ENCODE measurements at places on chromosomes 6 and 20.

DNA sequence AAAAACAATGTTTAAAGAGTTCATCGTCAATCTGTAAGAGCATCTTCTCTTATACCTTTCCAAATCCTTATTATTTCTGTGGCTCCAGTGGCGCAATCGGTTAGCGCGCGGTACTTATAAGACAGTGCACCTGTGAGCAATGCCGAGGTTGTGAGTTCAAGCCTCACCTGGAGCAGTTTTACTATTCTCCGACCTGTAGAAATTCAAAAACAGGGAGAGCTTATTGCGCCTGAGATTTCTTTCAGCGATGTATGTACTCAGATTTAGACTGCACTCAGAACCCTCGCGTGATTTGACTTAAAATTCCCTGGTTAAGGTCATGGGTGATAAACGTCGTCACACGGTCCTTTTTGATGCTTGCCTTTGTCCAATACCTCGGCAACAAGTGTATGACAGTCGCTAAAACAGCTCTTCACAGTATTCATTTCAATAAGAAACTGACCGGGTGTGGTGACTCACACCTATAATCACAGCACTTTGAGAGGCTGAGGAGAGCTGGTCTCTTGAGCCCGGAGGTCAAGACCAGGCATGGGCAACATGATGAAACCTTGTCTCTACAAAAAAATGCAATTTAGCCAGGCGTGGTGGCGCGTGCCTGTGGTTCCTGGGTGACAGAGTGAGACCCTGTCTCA lies 11.9 kb downstream of the GPX5 start:
- DNase-seq: no peak

GRCh38 chr6:163974322-163974721 lies 559.8 kb downstream of the QKI start:
- no peak for DNase-seq

- DNase-seq: no peak
Observed at GRCh38 chr6:163209005-163209404, 205.5 kb upstream of the QKI start.

- DNase-seq: no peak
Observed at GRCh38 chr6:72595812-72596211, 26.1 kb upstream of the KCNQ5 start.

GRCh38 chr20:8443464-8444072 lies 311.5 kb downstream of the PLCB1 start:
- DNase-seq: no peak

DNA sequence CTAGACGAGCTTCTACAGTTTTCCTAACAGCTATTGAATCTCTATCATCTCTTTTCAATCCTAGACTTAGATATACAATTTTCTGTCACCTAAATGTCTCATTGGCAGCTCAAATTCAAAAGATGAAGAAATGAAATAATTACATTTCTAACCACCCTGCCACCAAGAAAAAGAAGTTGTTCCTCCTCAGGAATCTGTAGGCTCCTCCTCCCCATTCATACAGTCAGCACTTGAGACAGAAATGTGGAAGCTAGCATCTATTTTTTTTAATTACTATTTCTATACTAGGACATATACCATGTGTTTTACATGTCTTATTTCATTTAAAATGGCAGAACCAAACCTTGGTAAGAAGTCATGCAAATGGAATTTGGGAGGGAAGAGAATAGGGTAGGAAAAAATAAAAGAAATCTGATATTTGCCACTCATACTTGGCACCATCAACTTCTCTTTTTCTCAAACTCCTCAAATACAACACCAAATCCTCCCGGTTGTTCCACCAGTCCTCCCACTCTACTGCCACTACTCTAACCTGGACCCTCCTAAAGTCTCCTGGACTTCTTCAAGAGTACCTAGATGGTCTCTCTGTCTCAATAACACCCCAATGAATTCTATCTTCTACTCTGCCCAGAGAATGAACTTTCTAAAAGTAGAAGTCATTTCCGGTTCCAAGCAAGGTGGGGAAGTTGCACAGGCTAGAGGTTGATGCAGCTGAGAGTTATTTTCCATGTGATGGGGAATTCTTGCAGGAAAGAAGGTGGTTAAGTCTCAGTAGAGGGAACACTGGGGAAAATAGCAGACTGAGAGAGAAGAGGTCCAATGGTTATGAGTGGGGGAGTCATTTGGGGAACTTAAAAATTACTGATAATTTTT lies 54.1 kb downstream of the ATXN1 start:
- peak; percentile 32 for DNase-seq

DNA sequence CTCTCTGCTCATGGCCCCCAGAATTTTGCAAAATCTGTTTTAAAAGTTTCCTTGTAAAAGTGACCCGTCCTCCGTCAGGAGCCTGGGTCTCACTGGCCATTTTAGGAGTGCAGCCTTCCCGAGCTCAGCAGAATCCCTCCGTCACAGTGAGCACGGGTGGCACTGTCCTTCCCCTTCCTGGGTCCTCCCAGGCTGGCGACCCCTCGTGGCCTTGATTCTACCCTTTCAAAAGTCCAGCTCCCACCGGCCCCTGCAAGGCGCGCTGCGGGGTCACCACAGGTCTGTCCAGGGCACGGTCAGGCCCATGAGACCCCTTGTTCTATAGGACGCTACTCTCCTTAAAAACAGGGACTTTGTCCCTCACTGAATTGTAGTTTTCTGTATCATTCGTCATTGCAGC lies 112.7 kb downstream of the PSMB1 start:
- DNase-seq: no peak

DNA sequence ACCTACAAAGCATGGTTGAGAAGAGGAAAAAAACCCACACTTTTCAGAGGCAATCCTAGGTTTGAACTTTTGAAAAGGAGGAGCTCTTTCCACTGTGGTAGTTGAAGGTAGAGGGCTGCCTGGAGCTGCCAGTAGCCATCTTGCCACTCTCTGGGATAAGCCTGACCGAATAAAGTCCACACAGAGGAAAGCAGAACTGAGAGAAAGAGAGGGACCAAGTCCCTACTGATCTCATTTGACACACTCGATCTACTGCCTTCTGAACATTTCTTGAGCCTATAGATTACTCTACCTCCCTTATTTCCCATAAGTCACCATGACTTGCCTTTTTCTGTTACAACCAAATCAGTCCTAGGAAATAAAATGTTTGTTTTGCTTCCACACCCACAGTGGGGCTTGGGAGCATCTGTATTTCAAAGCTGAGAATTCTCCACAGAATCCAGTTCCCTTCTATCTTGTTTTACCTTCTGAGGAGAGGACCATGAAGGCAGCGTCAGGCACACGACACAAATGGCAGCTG lies 147.0 kb upstream of the PTPRK start:
- DNase-seq: no peak

- DNase-seq: peak; percentile 43
Observed at GRCh38 chr6:125753218-125753936, 3.9 kb downstream of the HEY2 start.

- peak; percentile 57 for DNase-seq
Observed at GRCh38 chr6:157667211-157668008, 155.6 kb upstream of the SNX9 start.

DNA sequence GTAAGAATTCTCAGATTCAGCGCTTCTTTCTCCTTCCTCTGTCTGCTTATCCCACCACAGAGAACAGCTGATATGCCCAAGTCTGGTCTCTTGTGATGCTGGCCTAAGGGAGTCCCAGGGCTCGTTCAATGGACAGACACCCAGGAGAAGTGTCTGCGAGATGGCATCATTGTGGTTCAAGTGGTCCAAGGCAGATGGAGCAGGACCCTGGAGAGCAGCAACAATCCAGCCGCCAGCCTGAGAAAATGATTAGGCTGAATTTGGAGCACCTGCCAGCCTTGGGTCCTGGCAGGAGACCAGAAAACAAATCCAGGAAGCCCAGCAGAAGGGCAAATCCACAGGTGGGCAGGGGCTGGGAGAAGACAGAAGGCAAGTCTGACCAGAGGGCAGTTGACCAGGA lies 145.8 kb downstream of the PTPRT start:
- DNase-seq: no peak

DNA sequence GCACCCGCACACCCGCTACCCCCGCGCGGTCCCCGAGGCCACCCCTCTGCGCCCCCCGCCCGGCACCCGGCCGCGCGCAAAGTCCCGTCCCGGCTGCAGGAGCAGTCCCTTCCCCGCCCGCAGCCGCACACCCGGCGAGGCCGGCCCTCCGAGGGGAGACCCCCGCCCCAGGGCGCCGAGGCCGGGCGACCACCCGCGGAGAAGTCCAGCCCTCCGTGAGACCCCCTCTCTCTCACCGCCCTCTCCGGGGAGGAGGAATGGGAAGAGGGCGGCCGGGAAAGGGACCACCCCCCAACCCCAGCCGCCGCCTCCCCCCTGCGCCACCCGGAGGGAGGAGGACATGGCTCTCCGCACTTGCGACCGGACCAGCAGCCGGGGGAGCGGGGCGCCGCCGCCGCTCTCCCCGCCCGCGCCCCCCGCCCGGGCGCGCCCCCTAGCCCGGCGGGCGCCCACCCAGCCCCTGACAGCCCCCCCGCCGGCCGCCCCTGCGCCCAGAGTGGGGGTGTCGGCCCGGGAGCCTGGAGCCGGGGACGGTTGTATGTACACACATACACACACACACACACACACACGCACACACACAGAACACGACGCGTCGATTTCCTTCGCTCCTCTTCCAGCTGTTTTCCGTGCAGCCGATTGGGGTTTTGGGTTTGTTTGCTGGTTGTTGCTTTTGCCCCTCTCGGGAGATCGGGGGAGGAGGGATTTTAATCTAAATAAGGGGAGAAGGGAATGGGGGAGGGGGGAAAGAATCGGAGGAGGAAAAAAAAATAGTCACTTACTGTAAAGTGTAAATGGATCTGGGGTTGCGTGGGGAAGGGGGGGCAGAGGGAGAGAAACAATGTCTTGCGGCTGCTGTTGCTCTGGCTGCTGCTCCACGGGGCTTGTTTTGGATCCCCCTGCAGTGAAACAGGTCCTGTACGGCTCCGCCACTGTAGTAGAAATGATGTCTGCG lies at the start of gene ATXN1:
ATXN1 (minus strand) TSS at position 945 of the 955 bp plus-strand sequence.
- peak; percentile 43 for DNase-seq

- DNase-seq: no peak
Observed at GRCh38 chr6:6734479-6735465, 146.3 kb downstream of the LY86 start.

DNA sequence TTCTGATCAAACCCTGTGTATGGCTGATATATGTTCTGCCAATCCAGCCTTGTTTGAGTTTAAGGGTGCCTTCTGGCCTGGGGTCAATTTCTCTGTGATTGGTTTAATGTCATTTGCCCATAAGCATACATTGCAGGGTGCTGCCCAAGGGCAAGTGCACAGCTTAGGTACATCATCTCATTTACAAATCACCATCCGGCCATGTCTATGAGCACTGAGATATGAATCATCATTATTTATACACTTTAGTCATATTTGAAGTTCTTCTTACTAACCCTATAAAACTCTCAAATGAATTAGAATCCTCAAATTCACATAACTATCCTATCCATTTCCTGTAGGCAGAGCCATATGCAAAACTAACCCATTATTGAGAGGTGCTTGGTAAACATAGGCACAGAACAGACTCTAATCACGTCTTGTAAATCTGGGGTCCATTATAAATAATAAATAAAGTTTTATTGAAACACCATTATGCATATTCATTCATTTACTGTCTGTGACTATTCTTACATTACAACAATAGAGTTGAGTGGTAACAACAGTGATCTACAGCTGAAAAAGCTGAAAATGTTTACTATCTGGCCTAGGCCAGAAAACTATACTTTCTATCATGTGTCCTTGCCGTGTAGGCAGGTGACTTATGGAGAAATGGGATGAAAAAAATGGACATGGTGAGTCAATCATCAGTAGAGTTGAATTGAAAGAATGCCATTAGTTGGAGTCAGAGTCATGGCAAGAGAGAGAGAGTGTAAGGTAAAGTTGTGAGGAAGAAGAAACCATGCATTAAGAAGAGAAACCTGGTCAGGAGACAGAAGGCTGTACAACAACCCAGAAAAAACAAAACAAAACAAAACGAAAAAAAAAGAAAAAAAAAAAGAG lies 25.0 kb downstream of the KCNQ5 start:
- DNase-seq: no peak

- peak; percentile 9 for DNase-seq
Observed at GRCh38 chr20:45306431-45306982, at the start of gene RBPJL. Gene RBPJL, plus strand, starts transcription at chr20:45306840. Its CDS starts 83 bp downstream, at chr20:45306923.

DNA sequence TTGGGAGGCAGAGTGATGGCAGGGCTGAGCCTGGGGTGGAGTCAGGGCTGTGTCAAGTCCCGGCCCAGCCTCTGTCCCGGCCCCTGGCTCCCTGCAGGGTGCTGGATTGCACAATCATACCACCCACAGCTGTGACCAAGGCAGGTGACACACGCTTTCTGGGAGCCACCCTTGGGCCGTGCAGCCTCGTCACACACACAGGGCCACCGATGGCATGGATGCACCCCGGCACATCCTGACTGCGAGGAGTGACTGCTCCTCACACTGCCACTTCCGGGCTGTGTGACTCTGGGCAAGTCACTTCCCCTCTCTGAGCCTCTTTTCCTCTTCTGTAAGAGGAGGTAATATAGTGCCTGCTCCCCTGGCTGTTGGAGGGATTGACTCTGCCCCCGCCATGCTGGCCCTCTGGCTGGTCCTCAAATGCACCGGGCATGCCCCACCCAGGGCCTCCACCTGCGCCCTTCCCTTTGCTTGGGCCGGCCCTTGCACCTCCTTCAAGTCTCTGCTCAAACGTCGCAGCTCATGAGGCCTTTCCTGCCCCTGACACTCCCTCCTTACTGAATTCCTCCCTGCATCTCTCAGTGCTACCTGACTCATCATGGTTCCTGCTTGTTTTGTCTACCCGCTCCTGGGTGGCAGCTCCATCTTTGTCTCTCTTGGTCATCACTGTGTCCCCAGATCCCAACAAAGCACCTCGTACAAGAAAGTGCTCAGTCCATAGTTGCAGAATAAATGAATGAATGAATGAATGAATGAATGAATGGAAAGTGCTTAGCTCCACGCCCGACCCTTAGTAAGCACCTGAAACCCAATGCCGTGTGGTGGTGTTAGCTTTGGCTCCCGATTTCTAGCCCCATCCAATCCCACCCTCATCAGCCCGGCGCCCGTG lies 93.5 kb downstream of the CEBPB start:
- DNase-seq: peak; percentile 27

DNA sequence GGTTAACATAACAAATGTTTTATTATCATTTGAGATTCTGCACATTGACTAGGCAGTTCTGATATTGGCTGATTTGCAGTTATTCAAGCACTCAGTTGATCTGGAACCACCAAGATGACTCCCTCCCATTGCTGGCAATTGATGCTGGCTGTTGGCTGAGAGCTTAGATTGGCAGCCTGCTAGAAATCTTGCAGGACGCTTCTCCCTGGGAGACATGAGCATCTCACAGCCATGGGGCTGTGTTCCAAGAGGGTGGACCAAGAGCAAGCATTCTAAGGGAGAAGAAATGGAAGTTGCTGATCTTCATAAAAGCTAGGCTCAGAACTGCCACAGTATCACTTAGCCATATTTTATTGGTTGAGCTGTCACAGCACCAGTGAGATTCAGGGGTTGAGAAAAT lies 233.4 kb upstream of the ID4 start:
- DNase-seq: no peak

- DNase-seq: no peak
Observed at GRCh38 chr20:8394308-8394945, 262.4 kb downstream of the PLCB1 start.

- DNase-seq: no peak
Observed at GRCh38 chr6:818196-818595, 125.3 kb upstream of the EXOC2 start.

GRCh38 chr6:164396071-164397047 lies 913.0 kb downstream of the C6orf118 start:
- DNase-seq: no peak

Data from CD4-positive, alpha-beta T cell treated with Interleukin-4 for 4 hours (primary cell).